Stimulated activated CD8-positive, alpha-beta memory T cell treated with anti-CD3 and anti-CD28 coated beads, Interleukin-15, amount 100 ng/mL, for 48 hours (primary cell): ENCODE measurements at places on chromosomes 3 and 15.

- DNase-seq: no peak
Observed at GRCh38 chr15:67115586-67115969, 50.2 kb downstream of the SMAD3 start.

DNA sequence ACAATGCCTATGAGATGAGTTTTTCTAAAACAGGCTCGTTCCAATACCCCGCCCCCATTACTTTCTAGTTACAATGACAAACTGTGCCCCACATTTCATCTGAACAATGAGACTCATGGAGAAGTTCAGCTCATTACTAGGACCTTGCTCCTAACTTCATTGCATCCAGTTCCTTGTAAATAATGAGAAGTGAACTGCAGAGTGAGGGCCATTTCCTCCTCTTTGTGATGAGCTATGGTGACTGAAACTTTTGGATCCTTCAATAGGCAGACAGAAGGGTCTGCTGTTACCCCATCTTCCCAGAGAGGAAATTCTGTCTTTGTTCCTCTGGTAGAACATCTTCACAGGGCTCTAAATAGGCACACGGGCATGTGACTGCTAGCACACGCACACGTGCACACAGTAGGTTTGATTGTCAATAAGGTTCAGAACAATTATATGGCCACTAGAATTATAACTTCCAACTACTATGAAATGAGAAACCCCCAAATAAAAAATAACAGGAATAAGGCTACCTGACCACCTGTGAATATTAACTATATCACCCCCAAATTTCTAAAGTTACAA lies 51.8 kb downstream of the SERP1 start:
- DNase-seq: no peak

DNA sequence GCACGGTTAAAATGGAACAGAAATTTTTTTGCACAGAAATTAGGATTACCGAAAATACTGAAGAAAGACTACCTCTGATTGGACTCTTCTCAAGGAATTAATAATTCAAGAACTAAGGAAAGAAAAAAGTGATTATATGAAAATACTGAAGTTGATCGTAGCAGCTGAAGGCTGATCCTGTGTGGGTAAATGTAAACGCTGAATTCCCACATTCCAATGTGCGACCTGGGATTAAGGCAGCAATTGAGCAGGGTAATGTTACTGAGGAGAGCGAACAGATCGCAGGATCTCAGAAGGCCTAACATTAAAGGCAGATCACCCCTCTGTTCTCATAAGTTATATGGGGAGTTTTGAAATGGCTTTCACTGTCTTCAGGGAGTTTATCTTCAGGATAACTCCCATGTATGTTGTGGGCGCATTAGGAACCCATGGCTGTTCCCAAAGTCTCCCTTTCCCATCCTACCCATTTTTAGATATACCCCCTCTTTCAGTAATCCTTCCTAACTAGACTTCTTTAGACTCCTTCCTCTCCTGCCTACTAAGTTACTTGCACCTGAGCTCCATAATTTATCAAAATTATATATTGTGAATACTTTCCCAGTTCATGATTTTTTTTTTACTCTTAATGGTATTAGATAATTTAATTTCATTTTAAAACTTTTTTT lies 1.0 kb upstream of the UBL7 start:
- DNase-seq: no peak

GRCh38 chr3:152672320-152672649 lies 162.6 kb upstream of the P2RY1 start:
- DNase-seq: no peak

DNA sequence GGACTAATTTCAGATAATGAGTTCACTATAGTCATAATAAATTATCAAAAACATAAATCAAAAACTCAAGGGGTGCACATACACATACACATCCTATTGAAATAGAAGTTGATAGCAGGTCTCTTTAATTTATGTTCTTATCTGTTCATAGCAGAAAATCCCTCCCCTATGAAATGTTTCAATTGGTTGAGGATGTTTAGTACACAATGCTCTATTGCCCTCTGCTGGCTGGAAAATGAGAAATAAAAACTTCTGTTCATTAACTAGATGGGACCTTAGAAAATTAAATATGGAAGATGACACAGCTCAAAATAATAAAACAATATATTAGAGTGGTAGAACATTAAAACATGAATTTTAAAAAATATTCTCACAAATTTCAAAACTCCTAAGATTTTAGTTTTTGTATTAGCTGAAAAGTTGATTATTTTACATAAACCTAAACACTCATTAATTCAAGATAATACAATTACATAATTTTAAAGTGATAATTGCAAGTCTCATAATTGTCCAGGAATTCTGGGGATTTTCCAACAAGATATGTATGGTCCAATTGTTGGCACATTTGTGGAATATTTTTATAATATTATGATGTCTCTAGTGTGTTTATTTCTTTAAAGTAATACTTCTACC lies 735.0 kb downstream of the ROBO1 start:
- DNase-seq: no peak
